Germinal center (tissue), 1 donor: ENCODE measurements at places on chromosomes 13 and 19.

- no peak for DNase-seq
Measured at GRCh38 chr13:106089261-106089980, 446.0 kb downstream of the EFNB2 start.

DNA sequence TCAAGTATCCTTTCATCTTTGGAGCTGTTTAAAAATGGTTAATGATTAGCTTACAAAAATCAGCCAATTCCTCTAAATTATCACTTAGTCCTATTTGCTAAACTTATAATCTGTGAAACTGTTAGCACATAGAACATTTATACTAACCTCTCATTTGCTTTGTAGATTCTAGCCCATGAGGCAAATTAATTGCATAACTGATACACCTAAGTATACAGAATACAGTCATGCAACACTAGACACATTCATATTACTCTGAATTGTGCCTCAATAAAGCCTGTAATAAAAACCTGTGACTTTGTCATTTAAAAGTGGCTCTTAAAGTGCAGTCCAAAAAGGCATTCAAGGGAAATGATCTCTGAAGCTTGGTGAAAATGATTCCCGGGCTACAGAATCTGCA lies 21.0 kb downstream of the SERPINE3 start:
- DNase-seq, result no peak

DNA sequence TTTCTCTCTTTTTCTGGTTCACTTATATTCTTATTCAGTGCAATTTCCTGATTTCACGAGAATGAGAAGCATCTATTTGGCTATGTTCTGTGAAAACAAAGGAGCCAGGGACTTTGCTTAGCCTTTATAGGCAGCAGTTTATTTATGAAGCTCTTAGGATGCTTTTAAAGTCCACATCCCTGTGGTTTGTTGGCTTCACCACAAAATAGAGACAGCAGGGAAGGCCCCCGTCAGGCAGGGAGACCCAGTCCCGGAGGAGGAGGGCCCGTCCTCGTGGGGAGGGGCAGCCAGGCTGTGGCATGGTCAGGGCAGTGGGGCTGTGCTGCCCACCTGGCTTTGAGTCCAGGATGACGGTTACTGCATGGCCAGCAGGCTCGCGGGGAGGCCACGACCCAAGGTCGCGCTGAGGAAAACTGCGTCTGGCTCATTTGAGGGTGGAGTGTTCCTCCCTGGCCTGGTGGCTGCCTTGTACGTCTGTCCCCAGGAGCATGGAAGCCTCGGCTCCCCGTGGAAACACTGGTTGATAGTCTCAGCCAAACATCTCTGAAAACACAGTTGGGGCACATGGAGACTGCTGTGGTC lies 92.7 kb downstream of the ATP11A start:
- no peak for DNase-seq

GRCh38 chr19:2235381-2236063 lies 607 bp downstream of the PLEKHJ1 start:
- no peak for DNase-seq

GRCh38 chr13:25886438-25887214 lies 165.2 kb downstream of the SHISA2 start:
- DNase-seq, result no peak

GRCh38 chr19:10473192-10473591 lies 30.0 kb downstream of the KEAP1 start:
- DNase-seq, result no peak

GRCh38 chr19:27909861-27910260 lies 1303.1 kb downstream of the UQCRFS1 start:
- no peak for DNase-seq

- DNase-seq, result no peak
Measured at GRCh38 chr13:60700994-60701393, 304.0 kb downstream of the TDRD3 start.

DNA sequence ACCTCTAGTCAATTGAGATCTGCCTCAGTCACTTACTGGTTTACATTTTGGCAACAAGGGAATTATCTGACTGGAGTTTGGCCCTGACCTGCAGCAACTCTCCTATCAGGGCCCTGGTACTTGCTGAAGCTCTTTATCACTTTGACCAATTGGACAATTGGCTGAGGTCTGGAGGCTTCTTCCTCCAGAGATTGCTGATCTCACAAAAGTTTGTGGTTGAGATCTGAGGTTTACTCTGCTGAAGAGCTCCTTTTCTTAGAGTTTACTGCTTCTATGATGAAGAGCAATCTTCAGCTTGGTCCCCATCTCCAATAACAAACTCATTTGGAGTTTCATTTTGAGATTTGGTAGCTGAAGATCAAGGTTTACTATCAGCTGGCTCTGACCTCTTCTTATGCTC lies 276.9 kb upstream of the SGCG start:
- DNase-seq, result no peak

DNA sequence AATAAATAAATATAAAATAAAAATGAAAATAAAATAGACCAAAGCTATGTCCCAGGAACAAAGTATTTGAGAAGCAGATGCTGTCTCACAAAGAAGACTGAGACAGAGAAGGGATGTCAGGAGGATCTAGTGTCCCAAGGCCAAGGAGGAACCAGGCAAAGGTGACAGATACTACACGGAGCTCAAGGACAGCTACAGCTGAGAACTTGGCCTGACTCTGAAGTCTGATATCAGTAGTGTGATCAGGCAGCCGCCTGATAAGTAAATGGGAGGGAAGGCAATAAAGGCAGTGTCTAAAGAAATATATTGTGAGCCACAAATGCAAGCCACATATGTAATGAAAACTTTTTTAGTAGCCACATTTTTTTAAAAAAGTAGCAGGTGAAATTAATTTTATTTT lies 20.4 kb upstream of the NANOS3 start:
- DNase-seq, result no peak

DNA sequence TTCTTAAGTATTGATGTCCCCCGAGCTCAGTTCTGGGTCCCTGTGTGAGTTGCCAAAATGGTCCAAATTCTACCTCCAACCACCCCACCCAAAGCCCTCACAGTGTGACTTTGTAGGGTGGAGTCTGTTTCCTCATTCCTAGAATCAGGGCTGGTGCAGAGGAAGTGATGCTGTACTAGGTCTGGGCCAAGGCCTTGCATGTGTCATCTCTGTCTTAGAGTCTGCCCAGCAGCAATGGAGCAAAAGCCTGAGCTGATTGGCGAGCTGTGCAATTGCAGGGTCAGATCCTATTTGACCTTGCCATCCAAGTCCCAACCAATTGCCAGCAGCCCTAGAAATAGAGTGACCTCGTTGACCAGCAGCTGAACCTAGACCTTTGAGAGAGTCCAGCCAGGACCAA lies 97.0 kb upstream of the ANKRD10 start:
- DNase-seq, result no peak

DNA sequence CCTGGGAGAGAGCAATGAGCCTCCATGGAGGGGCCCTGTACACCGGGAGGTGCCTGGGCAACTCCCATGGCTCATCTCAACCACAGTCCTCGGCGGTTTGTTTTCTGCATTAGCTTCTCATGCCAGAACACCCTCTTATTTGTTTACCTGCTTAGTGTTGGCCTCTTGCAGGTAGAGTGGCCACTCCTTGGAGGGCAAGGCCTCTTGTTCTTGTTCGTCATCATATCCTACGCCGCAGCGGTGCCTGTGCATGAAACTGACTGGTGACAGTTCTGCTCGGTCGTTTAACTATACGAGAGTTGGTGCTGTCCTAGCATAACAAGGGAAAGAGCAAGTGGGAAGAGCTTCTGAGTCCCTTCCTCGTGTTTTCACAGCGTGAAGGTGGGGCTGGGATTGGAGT lies 40.5 kb upstream of the RNF113B start:
- DNase-seq, result no peak

GRCh38 chr13:37089495-37089894 lies 16.0 kb downstream of the CSNK1A1L start:
- DNase-seq, result no peak
